Muscle of back (tissue), 13 donors: ENCODE measurements at places on chromosomes 4 and X. TPM values are rescaled to one million over a fixed set of nuclear protein-coding genes. Genes with fewer than 3 reads are reported as not detected.

The PRKG2 gene
- 0.87 TPM for polyA plus RNA-seq

- DNase-seq, result no peak
Measured at GRCh38 chrX:19563746-19564145, 48.4 kb upstream of the MAP3K15 start.

DNA sequence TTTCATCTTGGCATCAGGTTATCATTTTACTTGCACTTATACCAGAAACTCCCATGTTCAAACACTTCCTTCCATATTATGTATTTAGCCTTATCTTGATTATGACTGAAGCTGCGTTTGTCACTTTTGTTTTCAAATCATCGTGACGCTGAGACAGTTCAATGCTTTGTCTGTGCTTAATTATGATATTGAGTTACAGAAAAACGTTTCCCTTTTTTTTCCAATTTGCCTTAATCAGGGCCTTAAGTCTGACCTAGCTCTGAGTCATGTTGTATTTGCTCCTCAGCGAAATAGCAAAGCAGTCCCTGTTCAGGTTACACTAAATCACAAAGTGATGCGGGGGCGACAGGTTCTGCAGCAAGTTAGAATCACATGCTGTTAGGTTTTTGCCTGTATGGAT is 254.7 kb downstream of the AFF2 start:
- DNase-seq, result no peak

DNA sequence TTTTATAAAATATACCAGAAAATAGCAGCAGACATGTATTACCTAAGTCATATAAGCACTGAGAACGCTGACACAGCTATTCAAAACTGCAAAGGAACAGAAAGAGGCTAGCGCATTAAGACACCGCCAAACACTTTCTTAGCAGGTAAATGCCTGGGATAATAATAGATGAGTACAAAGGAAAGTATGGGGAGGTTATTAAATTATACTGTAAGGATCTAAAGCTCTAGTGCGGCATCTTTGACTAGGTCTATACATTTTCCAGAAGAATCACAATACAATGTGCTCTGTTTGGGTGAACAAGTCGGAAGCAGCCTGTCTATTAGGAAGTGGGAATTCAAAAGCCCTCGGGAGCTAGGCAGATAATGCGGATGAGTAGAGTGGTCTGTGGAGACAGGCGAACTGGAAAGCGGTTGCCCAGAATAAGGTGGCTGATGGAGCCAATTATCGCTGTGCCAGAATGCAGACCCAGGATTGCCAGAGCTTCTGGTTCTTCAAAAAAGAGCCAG is 443.6 kb upstream of the TENM3 start:
- DNase-seq, result no peak

DNA sequence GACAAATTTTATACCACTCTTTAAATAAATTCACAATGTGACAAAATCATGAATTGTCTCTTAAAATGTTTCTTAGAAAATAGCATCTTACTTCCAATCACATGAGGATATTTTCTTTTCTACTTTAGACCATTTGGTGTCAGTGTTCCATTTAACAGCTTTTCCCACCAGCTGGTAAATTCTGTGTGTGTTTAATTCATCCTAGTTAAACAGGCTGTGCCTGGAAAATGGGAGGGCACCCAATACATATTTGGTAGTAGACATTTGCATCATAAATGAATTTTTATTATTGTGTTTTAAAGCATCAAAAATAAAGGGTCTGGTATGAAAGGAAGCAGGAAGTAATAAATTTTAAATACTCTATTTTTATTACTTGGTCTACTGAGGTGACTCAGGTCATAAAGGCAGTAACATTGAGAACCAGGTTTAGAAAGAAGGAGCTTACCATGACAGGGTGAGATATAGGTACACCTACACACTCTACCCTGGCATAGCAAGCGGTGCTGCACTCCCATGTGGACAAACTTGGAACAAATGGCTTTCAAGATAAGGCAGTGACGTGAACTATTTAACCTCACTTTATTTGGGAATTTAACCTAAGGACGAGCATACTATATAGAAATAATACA is 344.5 kb downstream of the BMPR1B start:
- no peak for DNase-seq

DNA sequence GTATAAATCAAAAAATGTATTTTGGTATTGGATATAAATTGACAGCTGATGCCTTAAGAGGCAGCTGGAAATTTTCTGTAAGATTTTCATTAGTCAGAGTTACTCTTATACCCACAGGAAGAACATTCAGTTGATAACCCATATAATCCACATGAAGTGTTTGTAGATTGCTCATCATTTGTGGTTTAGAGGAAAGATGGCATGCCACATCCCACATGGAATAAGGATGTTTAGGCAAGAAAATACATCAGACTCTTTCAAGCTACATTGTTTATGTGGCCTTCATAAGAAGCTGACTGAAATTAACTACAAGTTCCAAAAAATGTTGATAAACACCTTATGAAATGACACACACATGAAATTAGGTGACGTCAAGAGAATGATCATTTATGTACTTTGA is 56.6 kb downstream of the AREG start:
- no peak for DNase-seq
